ENCODE measurements at places on chromosomes 11 and 22.

GRCh38 chr11:46977038-46977813 is 40.7 kb downstream of the CSTPP1 start:
- no peak for DNase-seq

DNA sequence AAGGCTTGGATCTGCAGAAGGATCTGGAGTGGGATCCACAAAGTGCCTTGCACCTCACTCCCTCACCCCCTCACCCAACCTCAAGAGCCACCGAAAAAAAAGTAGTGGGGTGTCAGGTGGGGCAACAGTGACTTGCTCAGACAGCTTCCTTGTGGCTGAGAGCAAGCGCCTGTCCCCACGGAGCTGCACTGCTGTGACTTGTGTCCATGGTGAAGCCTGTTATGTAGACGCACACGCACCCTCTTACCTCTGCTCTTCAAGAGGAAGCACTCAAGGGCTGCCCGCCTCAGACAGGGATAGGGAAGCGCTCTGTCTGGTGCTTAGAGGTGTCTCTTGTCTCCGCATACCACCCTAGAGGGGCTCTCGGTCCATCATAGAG is 1.2 kb downstream of the DRD2 start:
- DNase-seq, result no peak

DNA sequence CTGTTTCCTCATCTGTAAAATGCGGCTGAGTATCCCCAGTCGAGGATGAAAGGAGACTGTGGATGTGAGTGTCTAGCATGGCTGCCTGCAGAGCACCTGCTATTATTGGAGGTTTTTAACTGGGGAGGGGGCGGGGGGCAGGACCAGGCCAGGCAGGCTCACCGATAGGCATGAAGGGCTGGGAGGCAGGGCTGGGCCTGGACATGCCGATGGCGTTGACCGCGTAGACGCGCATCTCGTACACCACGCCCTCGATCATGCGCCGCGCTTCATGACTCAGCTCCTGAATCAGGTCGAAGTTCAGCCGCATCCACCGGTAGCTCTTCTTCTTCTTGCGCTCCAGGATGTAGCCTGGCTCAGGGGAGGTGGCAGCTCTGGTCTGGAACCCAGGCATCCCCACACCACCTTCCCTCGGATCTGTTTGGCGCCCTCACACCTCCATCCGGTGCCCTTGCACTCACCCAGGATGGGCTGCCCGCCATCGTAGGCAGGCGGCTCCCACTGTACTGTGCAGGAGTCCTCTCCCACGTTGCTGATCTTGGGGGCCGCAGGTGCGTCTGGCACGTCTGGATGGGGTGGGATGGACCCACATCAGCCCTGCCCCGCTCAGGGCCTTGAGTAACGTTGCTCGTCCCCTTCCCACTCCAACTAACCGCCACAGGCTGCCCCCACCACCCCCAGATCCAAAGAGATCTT is 15.1 kb downstream of the MYBPC3 start:
- DNase-seq, result no peak

DNA sequence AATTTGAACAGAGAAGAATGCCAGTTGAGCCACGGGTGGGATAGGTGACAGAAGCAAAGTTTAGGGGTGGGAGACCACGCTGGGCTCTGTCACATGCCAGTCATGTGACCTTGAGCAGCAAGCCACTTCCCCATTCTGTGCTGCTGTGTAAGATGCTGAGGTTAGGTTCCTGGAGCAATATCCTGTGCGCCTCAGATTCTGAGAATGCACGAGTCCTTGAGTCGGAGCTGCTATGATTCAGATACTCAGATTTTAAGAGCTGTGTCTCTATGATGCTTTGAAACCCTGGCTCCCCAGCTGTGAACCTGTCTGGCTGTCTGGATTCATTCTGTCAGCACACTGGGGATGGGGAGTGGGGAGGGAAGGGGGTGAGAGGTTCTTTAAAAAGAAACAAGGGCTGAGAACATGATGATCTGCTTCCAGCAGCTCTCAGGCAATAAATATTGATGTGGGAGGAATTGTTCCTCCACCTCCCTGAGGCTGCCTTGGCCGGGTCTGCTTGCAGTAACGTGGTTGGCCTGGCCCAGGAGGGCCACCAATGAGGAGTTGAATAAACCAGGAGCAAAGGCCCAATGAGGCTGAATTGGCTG is 24.0 kb downstream of the SLCO2B1 start:
- DNase-seq, result no peak

DNA sequence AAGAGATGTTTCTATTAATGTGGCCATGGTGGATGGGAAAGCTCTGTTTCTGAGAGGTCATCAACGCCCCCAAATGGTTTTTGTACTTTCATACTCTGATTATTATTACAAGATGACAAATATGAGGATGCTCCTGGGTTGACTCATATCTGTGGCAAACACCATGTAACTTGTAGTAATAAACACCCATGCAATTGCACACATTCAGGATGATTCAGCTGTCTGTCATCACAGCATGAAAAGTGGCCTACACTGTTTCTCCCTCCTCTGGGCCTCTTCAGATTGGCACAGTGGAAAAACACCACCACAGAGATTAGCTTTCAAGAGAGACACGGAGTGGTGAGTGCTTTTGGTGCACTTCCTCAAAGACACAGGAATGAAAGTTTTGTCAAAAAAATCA is 85.4 kb downstream of the MTNR1B start:
- DNase-seq, result no peak

DNA sequence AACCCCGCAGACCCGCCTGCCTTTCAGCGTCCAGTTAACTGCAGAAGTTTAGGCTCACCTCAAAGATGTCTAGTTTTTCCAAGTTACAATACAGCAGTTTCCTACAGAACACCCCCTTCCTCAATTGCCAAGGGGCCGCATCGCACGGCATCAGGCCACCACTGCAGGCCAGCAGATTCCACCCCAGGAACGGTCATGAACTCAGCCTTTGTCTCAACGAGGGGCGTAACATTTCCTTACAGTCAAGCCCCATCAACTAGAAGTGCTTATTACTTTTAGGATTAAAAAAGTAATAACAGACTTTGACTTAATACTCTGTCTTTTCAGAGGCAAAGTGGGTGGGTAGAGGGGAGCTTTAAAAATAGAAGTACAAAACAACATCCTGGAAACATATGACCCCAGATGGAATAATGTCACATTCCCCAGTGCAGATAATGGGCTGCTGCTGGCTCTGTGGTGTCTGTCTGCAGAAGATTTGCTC is 36.3 kb downstream of the PPP2R1B start:
- no peak for DNase-seq

DNA sequence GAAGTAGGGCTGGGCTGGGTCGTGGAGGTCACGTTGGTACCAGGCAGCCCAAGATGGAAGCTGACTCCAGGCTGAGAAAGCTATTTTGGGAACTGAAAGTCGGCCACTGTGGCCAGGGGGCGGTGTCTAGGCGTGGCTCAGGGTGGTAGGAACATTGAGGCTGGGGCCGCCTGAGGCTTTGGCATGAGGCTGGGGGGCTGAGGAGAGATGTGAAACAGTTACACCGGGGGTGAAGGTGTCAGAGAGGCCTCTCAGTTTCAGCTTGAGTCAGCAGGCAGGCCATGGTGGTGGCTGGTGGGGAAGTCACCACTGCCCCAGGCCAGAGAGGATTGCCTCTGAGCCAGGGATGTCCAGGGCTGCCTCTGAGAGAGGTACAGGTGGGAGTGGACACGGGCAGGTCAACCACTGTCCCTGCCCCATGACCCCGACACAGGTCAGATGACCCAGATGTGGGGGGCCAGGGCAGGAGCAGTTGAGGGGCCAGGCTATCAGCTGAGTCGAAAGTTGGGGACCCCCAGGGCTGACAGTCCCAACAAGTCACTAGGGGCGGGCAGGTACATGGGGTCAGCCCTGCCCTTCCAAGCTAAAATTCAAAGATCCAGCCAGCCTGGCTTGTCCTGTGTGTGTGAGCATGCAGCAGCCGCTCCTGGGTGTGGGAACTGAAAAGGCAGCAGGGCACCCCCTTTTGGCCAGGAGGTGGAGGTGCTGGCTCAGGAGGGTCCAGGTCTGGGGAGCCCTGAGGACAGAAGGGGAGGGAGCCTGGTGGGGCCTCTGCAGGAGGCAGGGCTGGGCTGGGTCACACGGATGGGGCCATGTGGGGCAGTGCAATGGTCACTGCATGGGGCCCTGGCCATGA is 7.2 kb downstream of the KCNK7 start:
- DNase-seq, result no peak

DNA sequence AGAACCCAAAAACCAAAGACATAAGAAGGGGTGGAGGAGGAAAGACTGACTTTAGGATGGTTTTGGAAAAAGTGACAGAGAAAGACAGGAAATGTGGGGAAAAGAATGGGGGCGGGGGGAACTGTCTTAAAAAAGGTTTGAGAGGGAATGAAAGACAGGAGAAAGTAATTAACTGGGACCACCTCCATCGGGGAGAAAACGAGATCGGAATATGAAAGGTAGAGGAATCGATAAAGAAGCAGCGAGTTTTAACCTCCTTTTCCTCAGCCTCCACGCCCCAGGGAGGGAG is 524 bp downstream of the MTMR2 start:
- DNase-seq, result no peak

- DNase-seq, result no peak
Observed at GRCh38 chr11:83695046-83695445, 408.9 kb upstream of the CCDC90B start.

DNA sequence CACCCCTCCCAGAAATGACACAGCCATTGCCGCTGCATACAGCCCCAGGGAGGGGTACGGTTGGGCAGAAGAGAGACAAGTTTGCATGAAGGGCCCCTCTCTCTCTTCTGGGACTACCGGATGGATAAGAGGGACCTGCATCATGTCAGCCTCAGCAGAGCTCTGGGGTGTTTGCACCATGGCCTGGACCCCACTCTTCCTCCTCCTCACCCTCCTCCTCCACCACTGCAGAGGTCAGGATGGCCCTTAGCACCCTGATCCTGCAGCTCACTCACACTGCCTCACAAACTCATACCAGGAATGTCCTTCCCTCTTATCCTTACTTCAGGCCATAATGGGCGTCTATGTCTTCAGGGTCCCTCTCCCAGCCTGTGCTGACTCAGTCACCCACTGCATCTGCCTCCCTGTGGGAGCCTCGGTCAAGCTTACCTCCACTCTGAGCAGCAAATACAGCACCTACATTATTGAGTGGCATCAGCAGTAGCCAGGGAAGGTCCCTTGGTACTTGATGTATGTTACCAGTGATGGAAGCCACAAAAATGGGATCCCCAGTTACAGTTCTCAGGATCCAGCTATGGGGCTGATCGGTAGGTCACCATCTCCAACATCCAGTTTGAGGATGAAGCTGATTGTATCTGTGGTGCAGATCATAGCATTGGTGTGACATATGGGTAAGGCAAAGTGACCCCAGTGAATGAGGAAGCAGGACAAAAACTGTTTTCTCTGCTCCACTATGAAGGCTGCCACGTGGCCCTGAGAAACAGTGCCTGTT is 62.2 kb upstream of the VPREB1 start:
- DNase-seq, result no peak

DNA sequence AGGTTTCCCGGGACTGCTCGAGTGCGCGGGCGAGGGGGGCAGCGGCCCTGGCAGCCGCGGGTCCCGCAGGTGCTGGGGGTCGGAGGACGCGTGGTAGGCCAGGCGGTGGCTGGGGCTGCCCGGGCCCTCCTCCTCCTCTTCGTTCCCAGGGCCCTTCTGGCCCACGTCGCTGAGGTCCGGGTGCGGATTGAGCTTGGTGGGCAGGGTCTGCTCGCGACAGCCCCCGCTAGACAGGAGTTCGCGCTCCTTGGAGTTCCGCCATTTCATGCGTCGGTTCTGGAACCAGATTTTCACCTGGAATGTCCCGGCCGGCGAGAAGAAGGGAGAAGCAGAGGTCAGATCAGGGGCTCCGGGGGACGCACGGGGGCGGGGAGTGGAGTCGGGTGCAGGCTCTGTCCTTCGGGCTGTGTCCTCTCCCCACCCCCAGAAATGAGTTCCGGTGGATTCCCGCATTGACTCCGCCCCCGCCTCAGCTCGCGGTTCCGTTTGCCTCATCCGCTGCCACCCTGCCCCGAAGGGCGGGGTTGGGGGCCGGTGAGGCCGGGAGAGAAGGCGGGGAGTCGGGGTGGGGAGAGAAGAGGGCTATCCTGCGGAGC is 3.9 kb downstream of the DBX1 start:
- no peak for DNase-seq

GRCh38 chr11:71268706-71269321 is 16.4 kb upstream of the SHANK2 start:
- no peak for DNase-seq

GRCh38 chr11:27234043-27234668 is 128.9 kb downstream of the CCDC34 start:
- DNase-seq, result peak; percentile 13

GRCh38 chr11:25094085-25094802 is 597.4 kb downstream of the LUZP2 start:
- DNase-seq, result no peak

DNA sequence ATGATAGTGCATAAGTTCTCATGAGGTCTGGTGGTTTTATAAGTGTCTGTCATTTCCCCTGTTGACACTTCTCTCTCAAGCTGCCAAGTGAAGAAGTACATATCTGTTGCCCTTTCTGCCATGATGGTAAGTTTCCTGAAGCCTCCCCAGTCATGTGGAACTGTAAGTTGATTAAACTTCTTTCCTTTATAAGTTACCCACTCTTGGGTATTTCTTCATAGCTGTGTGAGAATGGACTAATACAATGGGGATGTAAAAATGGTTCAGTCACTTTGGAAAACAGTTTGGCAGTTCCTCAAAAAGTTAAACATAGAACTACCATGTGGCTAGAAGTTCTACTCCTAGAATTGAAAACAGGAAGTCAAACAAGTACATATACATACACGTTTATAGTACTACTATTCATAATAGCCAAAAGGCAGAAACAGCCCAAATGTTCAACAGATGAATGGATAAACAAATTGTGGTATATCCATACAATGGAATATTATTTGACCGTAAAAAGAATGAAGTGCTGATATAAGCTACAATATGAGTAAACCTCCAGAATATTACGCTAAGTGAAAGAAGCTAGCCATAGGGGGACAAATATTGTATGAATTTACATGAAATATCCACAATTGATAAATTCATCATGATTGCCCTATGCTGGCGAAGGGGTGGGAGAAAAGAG is 16.0 kb upstream of the DKK3 start:
- no peak for DNase-seq

- DNase-seq, result no peak
Observed at GRCh38 chr11:61147791-61148620, 13.2 kb downstream of the VPS37C start.

DNA sequence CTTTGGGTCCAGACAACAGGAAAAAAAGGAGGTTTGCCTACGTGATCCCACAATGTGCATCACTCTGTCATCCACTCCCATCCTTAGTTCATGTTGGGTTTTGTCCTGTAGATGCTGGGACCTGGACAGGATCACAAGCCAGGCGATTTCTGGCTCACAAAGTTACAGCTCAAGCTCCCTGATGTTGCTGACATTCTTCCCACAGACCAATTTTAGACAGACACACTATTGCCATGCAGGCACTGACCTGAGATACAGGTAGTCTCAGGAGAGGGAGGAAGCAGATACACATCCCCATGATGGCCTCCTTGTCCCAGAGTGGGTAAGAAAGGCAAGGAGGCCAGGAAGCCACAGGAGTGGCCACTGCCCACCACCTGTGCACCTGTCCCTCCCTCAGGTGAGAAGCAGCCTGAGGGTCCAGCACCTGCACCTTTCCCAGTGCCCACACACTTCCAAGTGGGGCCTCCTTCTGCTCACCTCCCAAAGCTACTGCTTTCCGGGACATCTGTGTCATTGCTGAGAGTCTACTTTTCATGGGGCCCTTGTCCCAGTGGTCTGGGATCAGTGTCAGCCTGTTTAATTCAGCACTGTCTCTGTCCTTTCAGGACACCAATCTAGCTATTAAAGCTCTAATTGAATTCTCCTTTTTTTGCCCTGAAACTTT is 52.0 kb upstream of the TOP3B start:
- no peak for DNase-seq

GRCh38 chr11:94183886-94184264 is 55.2 kb downstream of the PANX1 start:
- peak; percentile 67 for DNase-seq

GRCh38 chr11:118443590-118444218 is 7.4 kb downstream of the KMT2A start:
- DNase-seq, result no peak

Data from HL-60 (cell line).